HCT116 (cell line): ENCODE measurements at places on chromosomes 5 and 9. TPM values are rescaled to one million over a fixed set of nuclear protein-coding genes. Genes with fewer than 3 reads are reported as not detected.

DNA sequence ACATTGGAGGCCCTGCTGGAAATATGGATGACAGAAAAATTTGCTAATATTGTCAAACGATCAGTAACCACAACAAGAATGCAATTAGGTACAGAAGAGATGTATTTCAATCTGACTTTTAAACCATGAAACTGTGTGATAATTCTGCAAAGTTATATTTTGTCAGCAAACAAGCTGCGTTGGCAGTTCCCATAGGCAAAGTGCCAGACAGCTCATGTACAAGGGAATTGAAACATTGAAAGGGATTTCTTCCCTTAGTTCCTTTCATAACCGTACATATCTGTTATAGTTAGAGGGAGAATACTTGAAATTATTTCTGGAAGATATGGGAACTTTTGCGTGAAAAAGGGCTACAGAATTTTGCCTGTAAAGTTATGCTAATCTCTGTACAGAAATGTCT lies 419.4 kb upstream of the PTGER4 start:
- no peak overlapping the region for H3K27ac ChIP-seq
- no peaks in the 10 kb centered on the region for H3K36me3 ChIP-seq
- H3K27me3 ChIP-seq = no peaks in the 10 kb centered on the region
- DNase-seq = no peak
- no peak overlapping the region for H3K4me3 ChIP-seq

DNA sequence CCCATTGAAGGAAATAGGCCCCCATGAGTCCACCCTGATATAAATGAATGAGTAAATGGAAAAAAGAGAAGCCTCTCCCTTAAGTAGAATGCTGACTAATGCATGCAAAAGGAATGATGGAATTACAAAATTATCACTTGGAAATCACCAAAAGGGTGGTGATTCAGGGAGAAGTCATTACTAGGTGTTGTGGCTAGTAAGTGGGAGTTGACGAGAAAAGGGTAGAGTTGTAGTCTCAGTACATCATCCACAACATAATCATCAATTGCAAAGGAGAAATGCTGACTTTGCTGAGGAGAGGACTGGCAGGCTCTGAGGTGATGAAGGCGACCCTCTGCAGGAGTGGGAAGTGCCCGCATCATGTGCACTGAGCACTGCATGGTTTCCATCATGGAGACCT lies 201.5 kb upstream of the S1PR3 start:
- no peaks in the 10 kb centered on the region for H3K27me3 ChIP-seq
- no peaks in the 10 kb centered on the region for H3K36me3 ChIP-seq
- no peaks in the 10 kb centered on the region for H3K4me1 ChIP-seq

DNA sequence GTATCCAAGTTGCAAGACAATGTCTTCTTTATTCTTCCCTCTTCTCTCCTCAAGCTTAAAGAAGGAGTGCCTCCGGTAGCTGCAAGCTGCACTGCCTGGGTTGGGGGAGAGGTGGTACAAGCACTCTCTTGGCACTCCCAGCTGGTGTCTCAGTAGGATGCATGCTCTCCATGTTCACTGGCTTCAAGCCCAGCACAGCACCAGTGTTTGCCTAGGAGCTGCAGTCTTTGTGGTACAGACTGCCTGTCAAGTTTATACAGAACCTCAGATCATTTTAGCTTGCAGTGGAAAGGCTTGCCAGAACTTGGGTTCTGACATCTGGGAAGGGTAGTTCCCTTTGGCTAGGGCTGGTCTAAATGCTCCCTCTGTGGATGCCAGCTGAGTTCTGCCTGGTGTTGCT lies 505.6 kb downstream of the MAN2A1 start:
- no peaks in the 10 kb centered on the region for H3K4me1 ChIP-seq
- H3K36me3 ChIP-seq = no peaks in the 10 kb centered on the region
- no peak for DNase-seq
- H3K4me3 ChIP-seq = no peak overlapping the region

DNA sequence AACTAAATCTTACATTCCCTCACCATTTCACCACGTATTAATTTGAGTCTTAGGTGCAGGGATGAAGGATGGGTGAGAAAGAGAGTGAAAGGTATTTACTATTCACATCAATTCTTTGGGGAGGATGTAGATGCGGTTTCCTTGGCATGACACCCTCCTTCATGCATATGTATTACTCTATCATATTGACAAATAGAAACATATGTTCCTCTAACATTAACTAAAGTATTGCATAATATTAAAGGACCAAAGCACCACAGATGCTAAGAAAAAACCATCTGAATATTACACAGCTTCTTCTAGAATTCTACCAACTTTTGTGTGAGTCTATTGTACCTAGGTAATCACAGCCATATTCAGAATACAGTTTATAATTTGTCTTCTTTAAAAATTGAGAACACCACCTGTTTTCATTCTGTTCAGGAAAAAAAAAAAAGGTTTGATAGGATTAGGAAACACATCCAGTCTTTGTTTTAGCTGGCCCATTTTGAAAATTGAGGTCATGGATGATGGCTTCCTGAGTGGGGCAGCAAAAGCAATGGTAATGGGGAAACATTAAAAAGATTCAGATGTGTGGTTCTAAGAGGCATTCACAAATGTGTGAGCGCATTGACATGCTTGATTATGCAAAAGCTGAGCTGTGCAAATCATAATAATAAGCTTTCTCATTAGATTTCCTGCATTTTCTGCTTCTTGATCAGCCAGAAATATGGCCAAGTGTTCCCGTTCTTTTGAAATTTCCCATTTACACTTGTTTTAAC lies 1011.5 kb upstream of the NUDT12 start:
- H3K4me3 ChIP-seq = no peak overlapping the region
- no peak for DNase-seq
- H3K36me3 ChIP-seq = no peaks in the 10 kb centered on the region
- H3K27me3 ChIP-seq = no peaks in the 10 kb centered on the region
- H3K4me1 ChIP-seq = no peaks in the 10 kb centered on the region

DNA sequence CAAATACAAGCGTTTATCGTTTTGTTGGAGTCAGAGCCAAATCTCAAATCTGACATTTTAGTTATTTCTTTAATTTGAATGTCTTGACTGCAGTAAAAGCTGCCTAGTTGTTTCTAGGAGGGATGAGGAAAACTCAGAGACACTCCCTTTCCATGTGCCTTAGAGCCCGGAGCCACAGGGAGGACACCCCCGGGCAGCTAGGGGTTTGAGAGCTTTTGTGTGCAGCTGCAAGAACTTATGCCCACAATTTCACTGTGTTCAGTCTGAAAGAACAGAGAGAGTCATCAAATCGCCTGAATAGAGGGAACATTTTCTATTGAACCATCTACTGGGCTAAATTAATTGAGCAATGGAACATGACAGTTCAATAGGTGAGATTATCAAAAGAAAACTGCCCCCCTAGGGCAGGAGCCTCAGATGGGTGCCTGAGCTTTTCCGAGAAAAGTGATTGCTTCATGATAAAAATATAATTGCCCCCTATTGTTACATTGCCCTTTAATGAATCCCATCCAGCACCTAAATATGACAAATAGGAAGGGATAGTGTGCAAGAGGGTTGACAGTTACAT lies 709.3 kb upstream of the RGMB start:
- no peak overlapping the region for H3K4me3 ChIP-seq
- H3K27me3 ChIP-seq = no peaks in the 10 kb centered on the region
- no peaks in the 10 kb centered on the region for H3K4me1 ChIP-seq
- no peak overlapping the region for H3K27ac ChIP-seq
- no peak for DNase-seq

- H3K4me1 ChIP-seq = no peaks in the 10 kb centered on the region
- no peaks in the 10 kb centered on the region for H3K27me3 ChIP-seq
- no peak for DNase-seq
- H3K27ac ChIP-seq = no peak overlapping the region
- no peaks in the 10 kb centered on the region for H3K36me3 ChIP-seq
- no peak overlapping the region for H3K4me3 ChIP-seq
Measured at GRCh38 chr5:132397224-132397623, 27.7 kb downstream of the SLC22A5 start.

DNA sequence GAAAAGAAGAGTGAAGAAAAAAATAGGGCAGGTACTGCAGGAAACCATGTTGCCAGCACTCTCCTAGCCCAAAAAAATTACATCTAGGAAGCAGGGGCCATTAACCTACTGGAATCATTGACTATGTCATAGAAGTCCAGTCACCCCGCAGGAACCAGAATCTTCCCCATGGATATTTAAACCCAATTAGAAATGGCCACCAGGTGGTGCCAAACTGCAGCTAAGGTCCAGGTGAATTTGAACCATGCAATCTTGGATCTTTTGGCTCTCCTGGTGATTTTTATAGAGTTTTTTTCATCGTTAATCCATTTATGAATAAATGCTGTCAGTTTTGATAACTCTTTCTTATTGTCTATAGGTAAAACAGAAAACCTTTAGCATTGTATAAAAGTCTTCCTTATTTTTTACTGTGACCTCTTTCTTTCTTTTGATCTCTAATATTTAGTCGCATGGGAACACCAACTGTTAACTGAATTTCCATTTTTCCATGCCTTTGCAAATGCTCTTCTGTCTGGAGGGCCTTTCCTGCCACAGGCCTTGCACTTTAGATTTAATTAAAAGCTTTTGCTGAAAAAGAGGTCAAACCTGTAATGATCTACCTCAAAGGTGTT lies 147.5 kb upstream of the FGF10 start:
- no peak overlapping the region for H3K27ac ChIP-seq
- H3K4me3 ChIP-seq = no peak overlapping the region
- DNase-seq = peak; percentile 53
- no peaks in the 10 kb centered on the region for H3K27me3 ChIP-seq
- H3K4me1 ChIP-seq = no peaks in the 10 kb centered on the region
- no peaks in the 10 kb centered on the region for H3K36me3 ChIP-seq

KCNV2 gene
- not detected for total RNA-seq

CACFD1 gene
- total RNA-seq = 6.9 TPM
